NCI-H2029 treated with DMSO at 0.1 percent for 48 hours (cell line): ENCODE measurements at places on chromosomes 1 and 21.
A peak's percentile ranks its signal among the peaks of the same experiment; 100 is the strongest.

DNA sequence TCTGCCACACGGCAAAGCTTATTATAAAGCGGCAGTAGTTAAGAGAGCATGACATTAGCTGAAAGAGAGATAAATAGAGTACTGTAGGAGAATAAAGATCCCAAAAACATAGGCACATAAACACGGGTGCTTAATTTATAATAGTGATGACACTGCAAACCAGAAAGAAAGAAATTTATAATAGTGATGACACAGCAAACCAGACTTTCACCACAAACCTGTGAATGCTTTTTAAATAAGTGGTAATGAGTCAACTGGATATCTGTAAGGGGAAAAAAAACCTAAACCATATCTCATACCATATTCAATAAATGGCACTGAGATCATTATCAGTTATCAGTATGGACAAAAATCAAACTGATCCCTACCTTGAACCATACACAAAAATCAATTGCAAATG, 25.5 kb downstream of the USP1 start:
- DNase-seq = no peak

DNA sequence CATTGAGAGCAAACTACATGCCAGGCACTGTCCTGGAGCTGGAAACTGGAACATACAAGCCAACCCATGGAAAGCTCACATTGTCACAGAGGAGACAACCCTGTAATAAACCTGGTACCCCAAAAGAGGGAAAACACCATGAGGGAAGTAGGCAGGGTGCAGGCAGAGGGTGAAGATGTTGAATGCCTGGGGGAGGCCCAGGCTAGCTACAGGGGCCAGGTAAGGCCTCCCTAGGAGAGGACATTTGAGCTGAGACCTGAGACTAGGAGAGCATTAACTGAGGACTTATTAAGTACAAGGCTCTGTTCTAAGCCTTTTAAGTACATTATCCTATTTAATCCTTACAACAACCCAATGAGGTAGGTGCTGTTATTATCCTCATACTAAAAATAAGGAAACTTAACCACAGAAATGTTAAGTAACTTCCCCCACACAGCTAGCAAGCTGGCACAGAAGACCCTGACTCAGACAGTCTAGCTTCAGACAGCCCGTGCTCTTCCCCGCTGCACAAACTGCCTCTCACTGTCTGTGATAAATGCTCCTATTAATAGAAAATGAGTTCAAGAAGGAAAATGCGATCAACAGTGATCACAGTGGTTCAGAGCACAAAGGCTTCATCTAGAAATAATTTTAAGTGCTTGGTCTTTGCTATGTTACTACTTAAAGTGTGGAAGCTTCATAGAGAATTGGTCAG, 41.8 kb downstream of the ZNF281 start:
- DNase-seq = no peak

- DNase-seq = no peak
Measured at GRCh38 chr1:80993154-80993980, 807.4 kb upstream of the ADGRL2 start.

- DNase-seq = peak; percentile 46
Measured at GRCh38 chr1:45009956-45010854, 919 bp downstream of the HECTD3 start.

DNA sequence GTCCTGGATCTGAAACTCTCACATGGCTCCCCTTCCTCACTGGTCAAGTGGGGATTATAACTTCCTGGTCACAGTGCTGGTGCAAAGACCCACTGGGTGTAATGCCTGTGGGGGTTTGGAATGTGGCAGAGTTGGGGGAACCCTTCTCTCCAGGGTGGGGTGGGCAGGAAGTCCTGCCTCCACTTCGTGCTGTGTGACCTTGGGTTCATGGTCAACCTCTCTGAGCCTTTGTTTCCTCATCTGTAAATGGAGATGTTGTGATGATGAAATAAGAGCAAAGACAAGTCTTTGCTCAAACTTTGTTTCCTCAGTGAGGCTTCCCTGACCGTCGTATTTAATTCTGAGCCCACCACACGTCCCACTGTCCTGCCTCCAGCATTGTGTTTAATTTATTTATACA, 564.7 kb downstream of the PTPRU start:
- DNase-seq = no peak

- no peak for DNase-seq
Measured at GRCh38 chr1:54099061-54099610, 45.7 kb downstream of the TCEANC2 start.

DNA sequence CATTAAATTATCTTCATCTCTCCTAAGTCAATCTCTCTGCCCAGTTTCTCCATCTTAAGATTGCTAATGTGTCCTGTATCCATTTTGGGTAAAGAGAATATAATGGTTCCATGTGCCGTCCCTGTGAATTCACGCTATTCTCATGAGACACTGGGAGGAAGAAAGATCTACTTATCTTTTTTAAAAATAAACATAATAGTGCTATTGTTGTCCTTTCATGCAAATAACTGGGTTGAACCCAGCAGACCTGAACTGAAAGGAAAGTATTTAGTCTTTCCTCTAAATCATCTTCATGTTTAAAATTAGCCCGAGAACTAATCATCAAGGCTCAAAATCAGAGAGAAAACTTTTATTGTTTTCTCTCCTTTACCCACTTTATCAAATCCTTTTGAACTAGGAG, 22.4 kb downstream of the SLAMF1 start:
- no peak for DNase-seq

GRCh38 chr1:245153081-245153551, 1.7 kb upstream of the KIF26B start:
- peak; percentile 12 for DNase-seq

DNA sequence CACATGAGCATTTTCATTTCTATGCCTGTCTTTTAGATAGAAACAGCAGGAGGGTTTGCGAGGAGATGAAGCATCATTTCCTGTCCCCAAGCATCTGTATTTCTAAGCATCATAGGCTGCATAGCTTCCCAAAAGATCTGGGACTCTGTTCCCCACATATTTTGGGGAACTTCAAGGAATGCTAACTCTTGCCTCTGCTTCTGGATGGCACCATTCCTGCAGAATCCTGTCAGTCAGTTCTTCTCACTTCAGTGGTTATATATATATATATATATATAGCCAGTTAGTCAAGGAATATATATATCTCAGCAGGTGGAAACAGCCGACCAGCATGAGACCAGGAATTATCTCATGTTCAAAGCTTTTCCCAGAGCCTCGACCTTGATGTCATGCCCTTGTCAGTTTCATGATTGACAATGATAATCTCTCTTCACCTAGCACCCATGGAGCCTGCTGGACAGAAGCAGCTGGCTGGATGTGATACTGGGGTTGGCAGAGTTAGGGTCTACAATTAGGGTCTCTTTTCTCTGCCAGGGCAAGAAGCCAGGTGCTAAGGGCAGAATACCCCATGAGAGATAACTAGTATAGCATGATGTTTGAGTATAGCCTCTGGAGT, 2.4 kb downstream of the PFKFB2 start:
- no peak for DNase-seq

DNA sequence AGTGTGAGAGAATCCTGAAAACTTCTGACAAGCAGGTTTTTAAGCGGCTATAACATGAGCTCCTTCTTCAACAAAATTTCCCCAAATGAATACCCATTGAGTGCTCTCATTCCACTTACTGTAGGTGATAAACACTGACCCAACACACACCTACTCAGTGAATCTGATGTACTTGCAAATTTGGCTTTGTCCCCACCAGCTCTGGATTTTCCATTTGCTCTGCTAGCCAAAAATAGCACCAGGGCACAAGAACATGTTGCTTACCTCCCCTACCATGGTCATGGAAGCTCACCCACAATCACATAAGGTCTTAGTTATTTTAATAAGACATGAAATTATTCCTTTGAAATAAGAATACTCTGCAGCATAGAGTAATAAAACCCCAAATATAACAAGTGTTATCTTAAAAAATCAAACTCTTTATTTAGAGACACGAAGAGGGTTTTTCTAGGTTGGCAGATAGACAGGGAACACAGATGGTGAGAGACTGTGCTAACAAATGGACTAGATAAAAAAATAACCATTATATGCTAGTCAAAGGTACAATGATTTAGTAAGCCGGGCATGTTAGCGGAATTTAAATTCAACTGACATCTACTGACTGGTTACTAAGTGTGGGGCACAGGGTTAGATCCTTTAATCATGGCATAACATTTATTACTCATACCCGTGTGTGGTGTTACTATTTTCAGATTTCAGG, 291.9 kb downstream of the KCNH1 start:
- DNase-seq = no peak

DNA sequence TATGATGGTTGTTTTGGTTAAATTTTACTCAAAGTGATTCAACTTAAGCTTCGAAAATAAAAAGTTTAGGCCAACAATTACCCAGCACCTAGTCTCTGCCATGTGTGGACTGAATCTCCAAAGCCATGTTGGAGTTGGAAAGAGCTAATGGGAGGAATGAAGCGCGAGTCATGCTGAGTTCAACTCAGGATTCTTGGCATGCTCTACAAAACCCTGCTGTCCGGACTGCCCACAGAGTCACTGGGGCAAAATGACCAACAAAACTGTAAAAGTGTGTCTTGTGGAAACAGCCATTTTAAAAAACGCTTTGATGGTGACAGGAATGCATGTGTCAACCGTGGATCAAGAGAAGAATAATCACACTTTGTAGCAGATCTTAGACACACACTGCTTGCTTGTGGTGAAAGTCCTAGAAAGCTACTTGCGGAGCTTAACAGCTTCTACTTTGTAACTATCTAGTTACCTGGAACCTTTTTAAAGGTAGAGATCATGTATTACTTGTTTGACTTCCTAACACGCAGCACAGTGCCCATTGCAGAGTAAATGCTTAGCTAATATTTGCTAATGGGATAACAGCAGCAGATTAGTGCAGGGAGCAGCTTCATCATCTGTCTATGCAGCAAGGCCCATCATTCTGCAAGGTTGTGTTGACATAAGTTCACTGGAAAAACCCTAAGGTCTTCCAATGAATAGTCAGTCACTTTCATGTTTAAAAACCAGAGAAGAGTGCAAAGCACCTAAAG, 7.0 kb upstream of the GBP6 start:
- no peak for DNase-seq

DNA sequence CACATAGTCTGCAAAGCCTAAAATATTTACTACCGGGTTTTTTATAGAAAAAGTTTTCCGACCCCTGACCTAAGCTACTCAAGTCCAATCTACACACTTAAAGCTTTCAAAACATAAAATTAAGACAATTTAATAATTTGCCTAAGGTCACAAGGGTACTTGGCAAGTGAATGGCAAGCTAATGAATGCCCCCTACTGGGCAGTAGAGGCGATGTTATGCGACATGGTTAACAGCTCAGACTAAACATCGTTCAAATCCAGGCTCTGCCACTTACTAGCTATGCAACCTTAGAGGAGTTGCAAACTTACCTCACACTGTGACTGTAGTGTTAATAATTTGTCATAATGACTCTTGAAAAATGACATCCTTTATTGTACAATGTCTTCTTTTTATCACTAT, 317.2 kb upstream of the NFIA start:
- DNase-seq = peak; percentile 81

DNA sequence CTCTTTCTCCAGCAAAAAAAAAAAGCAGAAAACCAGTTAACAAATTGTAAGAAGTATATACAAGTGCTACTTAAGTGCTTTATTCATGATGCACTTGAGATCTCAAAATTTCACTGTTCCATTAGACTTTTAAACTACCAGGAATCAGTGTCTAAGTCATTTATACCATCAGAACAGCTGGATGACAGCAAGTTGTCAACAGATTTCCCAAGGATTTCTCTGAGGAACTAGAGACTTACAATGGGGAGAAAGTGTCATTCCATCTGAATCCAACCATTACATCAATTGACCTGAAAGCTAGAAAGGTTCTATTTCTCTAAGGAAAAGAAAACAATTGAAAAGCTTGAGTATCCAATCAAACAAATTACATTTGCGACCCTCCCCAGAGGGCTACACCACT, 43.8 kb downstream of the USH2A start:
- no peak for DNase-seq

GRCh38 chr1:237152506-237153335, 110.7 kb downstream of the RYR2 start:
- DNase-seq = no peak

DNA sequence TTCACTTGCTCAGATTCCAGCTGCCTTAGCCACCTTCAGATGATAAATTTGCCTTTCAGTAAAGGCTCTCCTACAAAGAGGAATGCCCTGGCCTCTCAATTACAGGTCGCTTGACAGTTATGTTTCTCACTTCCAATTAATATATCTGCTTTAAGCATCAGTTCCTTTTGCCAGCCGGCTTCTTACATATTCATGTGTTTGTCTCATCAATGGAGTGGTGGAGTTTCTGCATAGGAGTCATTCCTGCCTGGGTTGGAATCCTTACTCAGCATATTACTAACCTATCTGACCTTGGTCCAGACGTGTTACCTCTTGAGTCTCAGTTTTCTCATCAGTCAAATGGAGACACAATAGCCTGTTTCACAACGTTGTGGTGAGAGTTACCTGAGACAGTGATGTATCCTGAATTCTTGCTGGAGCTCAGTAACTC, 9.4 kb upstream of the SESN2 start:
- DNase-seq = no peak

- DNase-seq = no peak
Measured at GRCh38 chr1:99867682-99868081, 17.5 kb downstream of the AGL start.

- DNase-seq = no peak
Measured at GRCh38 chr1:167904652-167905130, 9.2 kb downstream of the ADCY10 start.

- peak; percentile 93 for DNase-seq
Measured at GRCh38 chr1:246151796-246152434, 355.2 kb downstream of the SMYD3 start.

DNA sequence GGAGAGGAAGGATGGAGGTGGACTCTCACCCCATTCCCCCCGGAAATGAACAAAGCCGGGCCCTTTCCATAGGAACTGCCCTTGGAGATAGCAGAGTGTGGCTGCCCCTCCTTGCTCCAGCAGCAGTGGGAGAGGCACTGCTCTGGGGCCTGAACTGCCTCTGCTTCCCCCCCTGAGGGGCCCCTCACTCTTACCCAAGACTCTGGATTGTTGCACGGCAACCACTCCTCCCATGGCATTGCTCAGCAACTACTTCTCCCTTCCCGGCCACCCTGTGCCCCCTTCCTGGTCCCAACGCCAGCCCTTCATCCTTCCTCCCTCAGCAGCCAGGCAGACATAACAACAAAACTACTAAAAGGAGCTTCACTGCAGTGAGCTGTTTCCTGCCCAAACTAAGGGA, 3.0 kb upstream of the ACKR1 start:
- no peak for DNase-seq
